ENCODE measurements at places on chromosomes 5 and 9. TPM values are rescaled to one million over a fixed set of nuclear protein-coding genes. Genes with fewer than 3 reads are reported as not detected.
A peak's percentile ranks its signal among the peaks of the same experiment; 100 is the strongest.

DNA sequence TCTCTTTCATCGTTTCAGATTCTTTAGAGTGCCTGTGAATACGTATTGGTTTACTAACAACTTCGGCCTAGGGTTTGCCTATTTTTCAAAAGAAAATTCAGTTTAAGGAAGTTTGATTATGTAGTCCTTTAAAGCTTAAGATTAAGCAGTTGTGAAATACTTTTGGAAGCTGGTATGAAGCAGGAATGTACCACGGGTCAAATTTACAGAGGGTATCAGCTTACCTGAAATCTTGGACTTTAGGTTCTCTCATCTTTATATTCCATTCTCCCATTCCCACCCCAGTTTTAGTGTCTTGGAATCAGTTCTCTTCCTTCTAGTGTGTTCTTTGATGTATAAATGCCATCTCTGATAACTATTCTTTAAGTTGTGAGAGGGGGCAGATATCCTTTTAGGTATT lies 53.2 kb downstream of the IQGAP2 start:
- DNase-seq = no peak
- H3K27ac ChIP-seq = no peak overlapping the region
- H3K4me1 ChIP-seq = no peaks in the 10 kb centered on the region
- H3K36me3 ChIP-seq = no peaks in the 10 kb centered on the region

GRCh38 chr5:134370311-134370870 lies 978 bp upstream of the UBE2B start:
- peak overlapping the region; percentile 94 for H3K4me3 ChIP-seq
- peaks cover 39% of the 10 kb centered on the region for H3K4me1 ChIP-seq
- H3K27me3 ChIP-seq = no peaks in the 10 kb centered on the region
- peaks cover 8% of the 10 kb centered on the region for H3K36me3 ChIP-seq
- no peak for DNase-seq

- peaks cover 1% of the 10 kb centered on the region for H3K4me1 ChIP-seq
- DNase-seq = no peak
- no peaks in the 10 kb centered on the region for H3K36me3 ChIP-seq
- H3K4me3 ChIP-seq = no peak overlapping the region
- H3K27me3 ChIP-seq = peaks cover 18% of the 10 kb centered on the region
- no peak overlapping the region for H3K27ac ChIP-seq
Observed at GRCh38 chr5:154481584-154482381, 3.8 kb upstream of the HAND1 start.

GRCh38 chr5:92372766-92373165 lies 989.6 kb upstream of the ARRDC3 start:
- H3K27ac ChIP-seq = no peak overlapping the region
- H3K36me3 ChIP-seq = no peaks in the 10 kb centered on the region
- no peaks in the 10 kb centered on the region for H3K27me3 ChIP-seq
- DNase-seq = no peak

GRCh38 chr9:6415266-6415665 lies 2.3 kb downstream of the UHRF2 start:
- DNase-seq = no peak
- peaks cover 32% of the 10 kb centered on the region for H3K4me1 ChIP-seq
- no peaks in the 10 kb centered on the region for H3K36me3 ChIP-seq

DNA sequence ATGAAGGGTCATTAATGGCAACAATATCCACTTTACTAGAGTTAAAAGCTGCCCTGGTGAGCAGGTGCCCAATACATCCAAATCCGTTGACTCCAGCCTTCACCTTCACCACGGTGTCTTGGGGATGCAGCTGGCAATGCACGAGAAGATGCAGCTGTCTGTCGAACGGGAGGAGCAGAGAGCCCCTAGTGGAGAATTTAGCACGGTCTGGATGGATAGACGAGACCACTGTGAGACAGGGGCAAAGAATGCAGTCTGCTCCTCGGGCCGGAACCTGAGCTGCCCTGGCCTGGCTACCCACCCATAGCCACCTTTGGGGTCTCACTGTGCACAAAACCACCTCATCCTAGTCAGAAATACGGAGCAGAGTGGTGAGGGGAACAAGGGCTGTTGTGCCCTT lies 35.1 kb downstream of the ADRA1B start:
- no peaks in the 10 kb centered on the region for H3K4me1 ChIP-seq
- DNase-seq = no peak
- H3K36me3 ChIP-seq = no peaks in the 10 kb centered on the region
- H3K27me3 ChIP-seq = no peaks in the 10 kb centered on the region
- no peak overlapping the region for H3K27ac ChIP-seq

- no peak overlapping the region for H3K27ac ChIP-seq
- H3K27me3 ChIP-seq = no peaks in the 10 kb centered on the region
- H3K4me3 ChIP-seq = no peak overlapping the region
- H3K4me1 ChIP-seq = no peaks in the 10 kb centered on the region
Observed at GRCh38 chr9:90033028-90033650, 428.3 kb downstream of the GADD45G start.

- H3K4me1 ChIP-seq = no peaks in the 10 kb centered on the region
- no peak for DNase-seq
- H3K36me3 ChIP-seq = no peaks in the 10 kb centered on the region
Observed at GRCh38 chr9:32265037-32265436, 119.4 kb upstream of the ACO1 start.

GRCh38 chr9:110123341-110124095 lies 84.4 kb downstream of the C9orf152 start:
- DNase-seq = no peak
- H3K27me3 ChIP-seq = no peaks in the 10 kb centered on the region
- H3K27ac ChIP-seq = no peak overlapping the region
- H3K36me3 ChIP-seq = no peaks in the 10 kb centered on the region
- no peak overlapping the region for H3K4me3 ChIP-seq

DNA sequence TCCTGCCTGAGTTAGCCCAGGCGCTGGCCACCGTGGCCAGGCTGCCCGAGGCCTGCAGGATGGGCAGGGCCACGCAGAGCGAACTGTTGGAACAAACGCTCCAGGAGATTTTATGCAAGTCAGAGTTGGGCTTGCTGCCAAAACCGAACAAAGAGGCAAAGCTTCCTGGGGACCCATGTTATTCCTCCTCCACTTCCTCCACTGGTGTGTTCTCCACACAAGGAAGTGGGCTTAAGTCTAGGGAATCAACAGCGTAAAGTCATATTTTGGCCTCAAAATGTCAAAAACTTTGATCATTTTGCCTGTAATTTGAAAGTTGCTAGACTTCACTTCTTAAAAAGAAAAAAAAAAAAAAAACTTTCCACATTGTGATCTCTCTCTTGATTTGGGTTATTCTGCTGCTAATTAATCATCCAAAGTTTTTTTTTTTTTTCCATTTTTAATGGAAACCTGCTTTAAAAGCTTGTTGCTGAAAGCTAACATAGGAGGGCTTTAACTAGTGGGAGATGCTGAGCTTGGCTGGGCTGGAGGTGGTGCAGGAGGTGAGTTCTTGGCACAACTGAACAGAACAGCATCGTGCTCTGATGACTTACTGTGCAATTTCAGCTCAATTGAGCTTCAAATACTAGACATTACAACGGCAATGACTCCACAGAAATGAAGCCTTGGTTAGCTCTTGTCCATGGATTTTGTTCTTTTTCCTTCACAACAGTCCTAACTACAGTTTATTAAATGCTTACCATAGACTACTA lies 73.0 kb downstream of the PTPDC1 start:
- no peak for DNase-seq
- peaks cover 15% of the 10 kb centered on the region for H3K4me1 ChIP-seq
- no peaks in the 10 kb centered on the region for H3K27me3 ChIP-seq
- no peaks in the 10 kb centered on the region for H3K36me3 ChIP-seq

DNA sequence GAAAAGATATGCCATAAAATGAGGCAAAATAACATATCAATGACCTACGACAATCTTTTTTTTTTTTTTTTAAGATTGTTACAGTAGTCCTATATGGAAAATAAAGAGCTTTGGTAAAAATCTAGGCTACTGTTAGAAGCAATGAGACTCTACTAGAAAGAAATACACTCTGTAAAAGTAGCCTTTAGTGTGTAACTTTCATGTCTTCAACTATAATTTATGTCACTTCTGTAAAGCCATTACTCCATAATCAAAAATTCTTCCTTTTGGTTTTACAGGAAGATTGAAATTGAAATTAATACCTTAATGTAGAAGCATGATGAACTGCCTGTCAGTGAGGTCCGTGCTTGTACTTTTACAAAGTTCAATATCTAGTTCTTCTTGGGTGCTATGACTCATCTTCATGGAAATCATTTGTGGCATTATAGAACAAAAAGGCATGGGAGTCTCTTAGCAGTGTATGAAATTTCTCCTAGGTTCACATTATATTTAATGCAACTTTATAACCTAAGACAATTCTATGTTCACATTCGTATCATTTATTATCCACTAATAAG lies 1393.1 kb downstream of the EFNA5 start:
- no peaks in the 10 kb centered on the region for H3K36me3 ChIP-seq
- no peak overlapping the region for H3K4me3 ChIP-seq
- no peak for DNase-seq
- H3K27me3 ChIP-seq = no peaks in the 10 kb centered on the region
- no peak overlapping the region for H3K27ac ChIP-seq

GRCh38 chr5:151257731-151258181 lies 4.8 kb downstream of the GM2A start:
- no peak overlapping the region for H3K27ac ChIP-seq
- H3K27me3 ChIP-seq = no peaks in the 10 kb centered on the region
- H3K4me3 ChIP-seq = no peak overlapping the region
- DNase-seq = no peak
- H3K36me3 ChIP-seq = no peaks in the 10 kb centered on the region

GRCh38 chr5:141514330-141515133 lies 25.7 kb downstream of the PCDHGC5 start:
- H3K27ac ChIP-seq = peak overlapping the region; percentile 7
- no peak overlapping the region for H3K4me3 ChIP-seq
- H3K27me3 ChIP-seq = no peaks in the 10 kb centered on the region
- no peak for DNase-seq
- no peaks in the 10 kb centered on the region for H3K36me3 ChIP-seq
- H3K4me1 ChIP-seq = no peaks in the 10 kb centered on the region

The LHX2 gene
- total RNA-seq = not detected

The PCDHGA6 gene
- total RNA-seq = 0.30 TPM

The OBP2B gene
- not detected for total RNA-seq

The STX17 gene
- 63.2 TPM for total RNA-seq

The OTP gene
- not detected for total RNA-seq
